H7 (cell line): ENCODE measurements at places on chromosomes 7 and 10.

DNA sequence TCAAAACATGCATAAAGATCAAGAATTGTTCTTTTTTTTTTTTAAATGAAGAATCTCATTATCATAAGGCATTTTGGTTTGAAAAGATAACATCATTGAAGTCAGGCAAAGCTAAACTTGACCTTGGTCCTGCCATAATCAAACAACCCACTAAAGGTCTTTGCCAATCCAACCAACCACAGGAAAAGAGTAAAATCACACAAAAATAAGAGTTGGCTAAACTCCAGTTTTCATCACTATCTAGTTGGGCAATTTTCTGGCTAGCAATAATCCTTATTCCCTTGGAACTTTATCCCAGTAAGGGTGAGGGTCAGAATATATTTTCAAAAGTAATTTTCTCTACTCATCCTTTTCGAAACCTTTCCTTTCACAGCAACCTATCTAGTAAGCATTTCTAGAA, 62.4 kb downstream of the HIBADH start:
- DNase-seq = no peak

- DNase-seq = no peak
These were observed 239.2 kb downstream of the RNLS start for GRCh38 chr10:88343761-88344484.

GRCh38 chr7:8305104-8305503, 43.1 kb upstream of the ICA1 start:
- no peak for DNase-seq

DNA sequence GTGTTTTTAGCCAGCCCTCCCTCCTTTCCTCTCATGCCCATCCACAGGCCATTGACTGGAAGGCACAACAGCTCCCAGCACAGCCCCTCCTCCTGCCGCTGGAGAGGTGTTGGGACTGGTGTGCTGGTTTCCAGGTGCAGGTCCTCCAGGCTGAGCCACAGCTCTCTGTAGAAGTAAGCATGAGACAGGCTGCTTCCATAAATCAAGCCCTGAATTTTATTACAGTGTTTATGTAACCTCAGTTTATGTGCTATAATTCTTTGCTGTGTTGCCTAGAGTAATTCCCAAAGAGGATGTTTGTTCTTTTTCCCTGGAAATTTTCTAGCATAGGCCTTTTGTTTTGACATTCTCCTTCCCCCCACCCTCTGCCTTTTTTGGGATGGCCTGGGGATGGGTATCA, 445.8 kb downstream of the AUTS2 start:
- DNase-seq = peak; percentile 7

- DNase-seq = peak; percentile 53
These were observed 2.5 kb upstream of the ACBD5 start for GRCh38 chr10:27242951-27243551.
